Kidney epithelial cell (primary cell): ENCODE measurements at places on chromosomes 12 and 14.

GRCh38 chr14:55271572-55272298, 514 bp downstream of the FBXO34 start:
- DNase-seq: no peak

DNA sequence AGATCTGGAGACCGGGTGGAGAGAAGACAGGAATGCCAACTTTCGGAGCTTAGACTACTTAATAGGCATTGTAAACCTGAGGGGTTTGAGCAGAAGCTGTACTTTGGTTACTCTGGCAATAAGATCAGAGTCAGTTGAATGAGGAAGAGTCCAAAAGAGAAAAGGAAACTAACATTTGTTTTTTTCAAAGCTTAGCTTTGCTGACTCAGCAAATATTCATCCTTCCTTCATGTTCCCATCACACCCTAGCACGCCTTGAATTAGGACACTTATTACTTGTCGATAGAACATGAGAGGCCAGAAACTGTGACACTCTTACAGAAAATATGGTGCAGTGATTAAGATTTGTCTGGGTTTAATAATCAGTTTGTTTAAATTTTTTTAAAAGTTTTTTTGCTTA, 266.9 kb upstream of the ATP2B1 start:
- no peak for DNase-seq

- DNase-seq: no peak
These were observed 57.0 kb downstream of the HELB start for GRCh38 chr12:66359300-66359699.

GRCh38 chr12:50562520-50563433, 58.0 kb downstream of the DIP2B start:
- DNase-seq: no peak

DNA sequence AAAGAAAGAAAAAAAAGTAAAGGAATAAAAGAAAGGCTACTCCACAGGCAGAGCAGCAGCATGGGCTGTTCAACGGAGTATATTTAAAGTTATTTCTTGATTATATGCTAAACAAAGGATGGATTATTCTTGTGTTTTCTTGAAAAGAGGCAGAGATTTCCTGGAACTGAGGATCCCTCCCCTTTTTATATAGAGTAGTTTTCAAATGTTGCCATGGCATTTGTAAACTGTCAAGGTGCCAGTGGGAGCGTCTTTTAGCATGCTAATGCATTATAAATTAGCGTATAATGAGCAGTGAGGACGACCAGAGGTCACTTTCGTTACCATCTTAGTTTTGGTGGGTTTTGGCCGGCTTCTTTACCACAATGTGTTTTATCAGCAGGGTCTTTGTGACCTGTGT, 383.0 kb downstream of the PCNX1 start:
- no peak for DNase-seq

DNA sequence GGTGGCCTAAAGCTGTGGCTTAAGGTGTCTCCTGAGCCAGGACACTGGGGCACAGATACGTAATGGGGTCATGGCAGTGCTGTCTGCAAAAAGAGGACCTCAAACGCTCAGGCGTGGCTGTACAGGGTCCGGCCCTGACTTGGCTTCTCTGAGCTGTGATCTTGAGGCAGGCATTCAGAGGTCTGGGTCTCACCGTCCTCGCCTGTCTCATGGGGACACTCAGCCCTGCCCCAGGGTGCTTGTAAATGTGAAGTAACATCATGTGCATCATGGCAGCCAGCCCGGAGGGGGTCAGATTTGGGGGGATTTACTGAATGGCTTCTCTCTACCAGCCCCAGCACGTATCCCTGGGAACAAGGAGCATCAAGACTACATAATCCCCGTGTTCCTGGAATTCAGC, 28.8 kb downstream of the DIO3 start:
- no peak for DNase-seq

- DNase-seq: no peak
These were observed 12.4 kb downstream of the ZBTB42 start for GRCh38 chr14:104813286-104813685.
